Activated CD4-positive, alpha-beta T cell treated with anti-CD3 and anti-CD28 coated beads for 24 hours (primary cell): ENCODE measurements at places on chromosomes 1 and 21.

DNA sequence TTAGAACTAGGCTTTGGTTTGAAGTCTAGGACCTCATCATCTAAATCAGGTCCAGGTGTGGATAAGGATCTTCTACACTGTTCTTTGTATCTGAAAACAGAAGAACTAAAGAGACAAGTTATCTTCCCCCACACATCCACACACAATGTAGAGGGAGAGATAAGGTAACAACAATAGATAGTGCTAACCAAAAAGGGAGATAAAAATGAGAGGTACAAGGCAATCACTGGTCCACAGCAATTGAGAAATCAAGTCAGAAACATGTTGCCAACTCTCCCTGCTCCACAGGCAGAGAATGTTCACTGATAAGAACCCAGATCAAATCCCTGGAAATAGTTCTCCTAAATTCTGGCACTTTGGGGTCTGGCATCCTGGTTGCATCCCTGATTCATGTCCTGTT, 75.8 kb upstream of the LHX8 start:
- no peak for DNase-seq

- DNase-seq: no peak
These were observed 88.7 kb upstream of the SIM2 start for GRCh38 chr21:36610201-36610600.

GRCh38 chr1:19339214-19339861, 27.2 kb downstream of the SLC66A1 start:
- DNase-seq: no peak

GRCh38 chr1:177786176-177786745, 183.6 kb downstream of the SEC16B start:
- DNase-seq: no peak

DNA sequence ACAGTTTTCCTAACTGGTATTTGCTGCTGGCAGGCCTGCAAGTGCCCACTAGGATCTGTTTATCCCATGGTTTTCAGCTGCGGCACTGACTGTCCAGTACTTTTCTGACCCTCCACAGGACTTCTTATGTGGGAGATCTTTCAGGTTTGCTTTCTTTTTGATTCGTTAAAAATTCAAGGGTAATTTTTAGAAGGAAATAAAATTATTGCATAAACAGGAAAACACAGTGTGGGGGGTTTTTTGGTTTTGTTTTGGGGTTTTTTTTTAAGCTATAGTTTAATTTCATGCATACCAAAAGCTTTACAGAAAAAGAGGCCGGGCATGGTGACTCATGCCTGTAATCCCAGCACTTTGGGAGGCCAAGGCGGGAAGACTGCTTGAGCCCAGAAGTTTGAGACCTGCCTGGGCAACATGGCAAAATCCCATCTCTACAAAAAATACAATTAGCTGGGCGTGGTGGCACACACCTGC, 3.6 kb downstream of the NIBAN1 start:
- DNase-seq: no peak

GRCh38 chr1:172351346-172351745, 69.1 kb upstream of the C1orf105 start:
- no peak for DNase-seq

GRCh38 chr1:9429342-9429711, 109.9 kb upstream of the SLC25A33 start:
- no peak for DNase-seq

DNA sequence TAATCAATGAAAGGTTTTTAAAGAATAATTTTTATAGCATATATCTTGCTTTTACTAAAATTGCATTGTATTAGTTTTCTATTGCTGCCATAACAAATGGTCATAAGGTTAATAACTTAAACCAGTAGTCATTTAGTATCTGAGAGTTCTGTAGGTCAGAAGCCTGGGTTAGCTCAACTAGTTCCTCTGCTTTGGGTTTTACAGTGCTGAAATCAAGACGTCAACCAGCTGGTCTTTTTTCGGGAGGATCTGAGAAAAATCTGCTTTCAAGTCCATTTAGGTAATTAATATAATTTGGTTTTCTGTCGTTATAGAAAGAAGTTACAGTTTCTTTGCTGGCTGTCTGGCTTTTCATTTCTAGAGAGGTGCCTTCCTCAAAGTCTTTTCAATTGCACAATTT, 577.7 kb downstream of the MRPL39 start:
- DNase-seq: no peak

GRCh38 chr1:183283286-183283685, 97.2 kb downstream of the LAMC2 start:
- DNase-seq: no peak
